ENCODE measurements at places on chromosomes 12 and 14.
A peak's percentile ranks its signal among the peaks of the same experiment; 100 is the strongest.

GRCh38 chr14:106185837-106186233, 659.5 kb downstream of the TMEM121 start:
- no peak for DNase-seq

GRCh38 chr12:69688471-69689427, 10.4 kb downstream of the BEST3 start:
- DNase-seq = peak; percentile 93

- DNase-seq = no peak
These were observed 10.4 kb downstream of the B4GALNT1 start for GRCh38 chr12:57622293-57623245.

- DNase-seq = no peak
These were observed 71.1 kb upstream of the SAV1 start for GRCh38 chr14:50739186-50739585.

- DNase-seq = no peak
These were observed 36.2 kb downstream of the ANAPC7 start for GRCh38 chr12:110367181-110367864.

- DNase-seq = no peak
These were observed 28.8 kb downstream of the CLEC1A start for GRCh38 chr12:10069976-10070375.

DNA sequence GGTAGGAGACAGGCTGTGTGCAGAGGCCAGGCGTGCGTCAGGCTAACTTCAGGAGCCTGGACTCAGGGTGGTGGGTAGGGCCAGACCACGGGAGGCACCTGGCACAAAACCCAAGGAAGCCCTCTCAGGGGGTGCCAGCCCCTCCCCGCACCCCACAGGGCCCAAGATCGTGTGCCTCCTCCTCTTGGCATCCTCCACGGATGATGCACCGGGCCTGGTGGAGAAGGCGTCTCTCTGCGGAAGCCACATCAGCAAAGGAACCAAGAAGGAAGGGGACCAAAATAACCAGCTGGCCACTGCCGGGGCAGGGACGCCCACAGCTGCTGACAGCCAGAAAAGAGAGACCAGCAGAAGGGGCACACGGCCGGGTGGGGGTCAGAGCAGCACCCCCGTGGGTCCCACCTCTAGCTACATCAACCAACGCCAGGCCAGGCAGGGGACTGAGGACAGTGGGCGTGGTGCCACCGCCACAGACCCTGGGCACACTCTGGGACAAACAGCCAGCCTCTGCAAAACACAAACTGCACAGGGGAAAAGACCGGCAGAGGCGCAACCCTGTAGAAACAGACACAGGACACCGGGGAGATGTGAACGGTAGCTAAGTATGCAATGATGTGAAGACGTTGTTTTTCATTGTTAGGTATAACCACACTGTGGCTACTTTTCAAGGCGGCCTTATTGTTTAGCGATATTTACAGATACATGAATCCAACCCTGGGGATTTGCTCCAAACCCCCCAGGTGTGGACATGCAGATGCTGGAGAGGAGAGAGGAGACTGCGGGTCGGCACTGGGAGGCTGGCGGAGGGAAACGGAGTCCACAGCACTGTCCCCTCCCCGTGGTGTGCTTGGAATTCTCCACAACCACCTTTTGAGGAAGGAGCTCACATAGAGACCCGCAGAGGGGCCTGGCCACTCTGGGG, 26.1 kb upstream of the C14orf180 start:
- no peak for DNase-seq

DNA sequence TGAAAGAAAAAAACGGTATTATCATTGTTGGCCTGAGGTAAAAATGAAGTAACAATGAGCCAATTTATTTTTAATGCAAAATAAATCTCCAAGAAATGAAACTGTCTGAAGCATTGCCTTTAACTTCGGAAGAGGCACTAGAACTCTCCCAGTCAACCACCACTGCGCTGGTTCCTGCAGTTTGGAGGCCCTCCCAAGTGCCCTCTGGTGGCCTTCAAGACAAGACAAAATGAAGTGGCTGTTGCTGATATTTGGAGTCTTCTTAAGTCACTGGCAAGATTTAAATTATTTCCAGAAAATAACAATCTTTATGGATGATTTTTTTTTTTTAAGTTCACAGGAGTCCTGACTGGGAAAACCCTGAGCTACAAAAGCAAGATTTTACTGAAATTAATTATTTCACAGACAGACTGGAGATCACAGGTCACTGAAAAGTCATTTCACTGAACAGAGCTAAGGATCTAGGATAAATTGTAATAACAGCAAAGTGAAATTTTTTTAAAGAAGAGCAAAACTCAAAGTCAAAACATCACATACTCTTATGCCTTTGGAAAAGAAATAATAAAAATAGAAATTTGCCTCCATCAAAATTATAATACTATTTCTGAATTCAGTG, 58.2 kb downstream of the DICER1 start:
- DNase-seq = peak; percentile 60

GRCh38 chr14:65200454-65200853, 98.1 kb upstream of the MAX start:
- no peak for DNase-seq

DNA sequence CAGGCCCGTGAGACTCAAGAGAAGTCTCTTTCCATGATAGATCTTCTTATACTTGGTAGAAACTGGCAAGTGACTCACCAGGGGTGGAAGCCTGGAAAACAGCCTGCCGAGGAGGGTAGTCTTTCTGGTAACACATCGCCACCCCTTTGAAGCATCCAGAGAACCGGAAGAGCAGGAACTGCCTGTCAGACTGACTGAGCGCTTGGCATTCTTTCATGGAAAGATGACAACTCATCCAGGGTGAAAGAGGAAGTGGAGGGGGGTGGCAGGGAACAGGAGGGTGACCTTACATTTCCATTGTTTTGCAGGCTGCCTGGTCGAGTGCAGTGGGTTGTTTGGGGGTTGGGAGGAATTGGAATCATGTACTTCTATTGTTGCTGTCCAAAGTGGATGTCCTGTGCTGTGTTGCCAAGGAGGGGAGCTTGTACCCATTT, 34.5 kb downstream of the PRKCH start:
- DNase-seq = peak; percentile 26

DNA sequence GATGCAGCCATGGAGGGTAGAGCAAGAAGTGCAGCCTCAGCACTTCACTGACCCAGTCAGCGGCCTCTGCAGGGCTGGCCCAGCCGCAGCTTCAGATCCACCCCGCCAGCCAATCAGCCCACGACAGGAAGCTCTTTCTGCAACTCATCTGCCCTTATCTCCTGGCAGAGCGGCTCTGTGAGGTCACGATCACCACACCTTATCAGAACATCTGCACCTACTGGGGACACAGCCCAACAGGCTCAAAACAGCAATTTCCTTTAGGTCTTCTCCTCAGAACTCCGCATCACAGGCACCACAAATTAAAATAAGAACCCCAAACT, 287.3 kb downstream of the BCL11B start:
- DNase-seq = no peak

GRCh38 chr12:50928392-50928791, 24.0 kb upstream of the HIGD1C start:
- no peak for DNase-seq

DNA sequence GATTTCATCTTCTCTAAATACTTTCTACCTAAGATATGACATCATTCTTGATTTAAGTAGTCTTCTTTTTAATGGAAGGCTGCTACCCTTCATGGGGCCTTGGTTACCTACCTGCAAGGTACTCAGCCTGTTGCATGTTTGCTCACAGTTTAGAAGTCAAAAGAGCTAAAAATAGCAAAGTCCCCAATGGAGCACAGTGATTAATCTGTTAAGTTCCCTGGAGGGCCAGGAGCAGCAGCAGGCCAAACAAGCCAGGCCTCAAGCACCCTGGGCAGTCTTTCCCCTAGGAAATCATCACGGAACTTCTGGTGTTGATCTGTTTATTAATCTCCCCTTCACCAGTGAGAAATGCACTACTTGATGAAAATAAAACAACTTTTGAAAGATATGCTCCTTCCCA, 24.0 kb upstream of the SLC8A3 start:
- DNase-seq = no peak

- DNase-seq = peak; percentile 38
These were observed 11.9 kb downstream of the NPAS3 start for GRCh38 chr14:32950584-32950983.

GRCh38 chr14:104518659-104519350, 60.8 kb upstream of the C14orf180 start:
- DNase-seq = no peak

GRCh38 chr14:53127832-53128231, 25.3 kb downstream of the DDHD1 start:
- DNase-seq = no peak

DNA sequence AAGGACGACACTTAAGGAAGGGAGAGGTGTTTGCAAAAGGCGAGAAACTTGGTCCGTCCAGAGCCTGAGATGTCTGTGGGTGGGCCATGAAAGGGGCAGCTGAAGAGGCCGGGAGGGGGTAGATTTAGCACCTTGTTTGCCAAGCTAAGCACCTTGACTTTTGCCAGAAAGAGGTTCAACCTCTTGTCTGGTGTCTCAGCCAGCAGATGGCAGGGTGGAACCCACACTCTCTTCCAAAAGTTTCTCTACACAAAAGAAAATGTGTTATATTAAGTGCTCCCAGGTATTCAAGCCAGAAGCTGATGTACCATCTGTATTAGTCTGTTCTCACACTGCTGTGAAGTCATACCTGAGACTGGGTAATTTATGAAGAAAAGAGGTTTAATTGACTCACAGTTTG, 69.9 kb downstream of the SUDS3 start:
- no peak for DNase-seq

- no peak for DNase-seq
These were observed 272 bp downstream of the TBX3 start for GRCh38 chr12:114683709-114684097.

DNA sequence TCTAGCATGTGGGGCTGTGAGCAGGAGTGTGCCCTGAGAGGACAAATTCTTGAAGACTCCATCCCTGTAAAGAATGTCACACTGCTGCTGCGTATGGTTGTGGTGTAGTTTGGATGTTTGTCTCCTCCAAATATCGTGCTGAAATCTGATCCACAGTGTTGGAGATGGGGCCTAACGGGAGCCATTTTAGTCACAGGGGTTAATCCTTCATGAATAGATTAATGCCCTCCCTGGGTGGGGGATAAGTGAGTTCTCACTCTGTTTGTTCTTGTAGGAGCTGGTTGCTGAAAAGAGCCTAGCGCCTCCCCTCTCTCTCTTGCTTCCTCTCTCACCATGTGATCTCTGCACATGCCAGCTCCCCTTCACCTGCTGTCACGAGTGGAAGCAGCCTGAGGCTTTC, 94.5 kb upstream of the VASH1 start:
- no peak for DNase-seq

GRCh38 chr12:43008953-43009845, 419.7 kb upstream of the PRICKLE1 start:
- no peak for DNase-seq

DNA sequence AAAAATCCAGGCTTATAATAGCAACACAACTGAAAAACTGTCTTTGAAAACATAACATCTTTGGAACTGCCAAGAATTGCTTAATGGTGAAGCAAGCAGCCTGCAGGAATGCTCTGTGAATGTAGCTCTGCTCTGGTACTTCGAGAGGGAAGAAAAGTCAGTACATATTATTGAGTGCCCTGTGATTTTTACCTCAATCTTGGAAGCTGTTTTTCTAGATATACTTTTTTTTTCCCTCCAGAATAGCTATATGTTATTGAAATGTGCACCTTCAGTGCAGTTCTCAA, 508.1 kb downstream of the PCNX1 start:
- peak; percentile 61 for DNase-seq

DNA sequence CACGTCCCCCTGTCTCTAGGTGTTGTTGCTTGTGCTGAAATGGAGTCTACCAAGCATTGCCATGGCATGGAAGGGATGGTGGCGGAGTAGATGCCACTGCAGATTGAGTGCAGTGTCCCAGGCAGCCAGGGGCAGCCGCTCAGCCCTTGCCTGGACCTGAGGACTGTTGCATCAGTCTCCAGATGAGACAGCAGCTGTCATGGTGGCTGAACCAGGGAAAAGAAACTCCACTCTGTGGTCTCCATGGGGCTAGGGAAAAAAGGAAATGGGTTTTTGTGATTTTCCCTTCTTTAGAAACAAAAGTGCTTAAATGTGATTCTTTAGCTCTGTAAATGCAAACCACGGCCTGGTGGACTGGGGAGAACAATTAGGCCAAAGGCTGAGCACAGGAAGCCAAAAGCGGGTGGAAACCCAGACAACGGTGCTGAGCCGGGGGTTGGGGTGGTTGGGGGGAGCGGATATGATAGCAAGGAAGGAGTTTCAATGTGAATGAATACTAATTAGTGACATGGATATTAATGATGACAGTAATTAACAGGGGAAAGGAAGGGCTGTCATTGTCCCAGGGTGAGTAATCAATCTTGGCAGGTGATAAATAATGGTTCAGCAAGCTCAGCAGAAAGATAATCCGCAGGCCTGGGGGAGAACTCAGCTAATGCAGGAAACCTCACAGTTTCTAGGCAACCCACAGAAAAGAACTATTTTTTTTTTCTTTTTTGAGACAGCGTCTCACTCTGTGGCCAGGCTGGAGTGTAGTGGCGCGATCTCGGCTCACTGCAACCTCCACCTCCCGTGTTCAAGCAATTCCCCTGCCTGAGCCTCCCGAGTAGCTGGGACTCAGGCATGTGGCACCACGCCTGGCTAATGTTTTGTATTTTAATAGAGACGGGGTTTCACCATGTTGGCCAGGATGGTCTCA, 442.6 kb downstream of the DPF3 start:
- peak; percentile 32 for DNase-seq

GRCh38 chr14:68961781-68962584, 17.1 kb downstream of the ACTN1 start:
- DNase-seq = peak; percentile 52

DNA sequence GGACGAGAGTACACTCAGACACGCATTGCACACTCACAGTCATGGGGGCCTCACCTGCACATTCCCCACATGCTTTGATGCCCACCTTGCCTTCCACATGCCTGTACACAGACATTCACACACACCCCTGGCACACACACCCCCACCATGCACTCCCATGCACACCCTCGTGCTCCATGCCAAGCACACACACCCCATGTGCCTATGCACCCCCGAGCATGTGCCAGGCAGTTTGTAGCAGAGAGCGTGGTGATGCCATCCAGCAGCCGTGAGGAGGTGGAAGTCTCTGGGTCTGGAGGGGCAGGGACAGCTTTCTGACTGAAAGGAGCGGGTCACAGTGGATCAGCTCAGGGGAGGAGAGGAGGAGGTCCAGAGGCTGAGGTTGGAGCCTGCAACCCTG, 10.7 kb upstream of the NXPH4 start:
- DNase-seq = no peak

DNA sequence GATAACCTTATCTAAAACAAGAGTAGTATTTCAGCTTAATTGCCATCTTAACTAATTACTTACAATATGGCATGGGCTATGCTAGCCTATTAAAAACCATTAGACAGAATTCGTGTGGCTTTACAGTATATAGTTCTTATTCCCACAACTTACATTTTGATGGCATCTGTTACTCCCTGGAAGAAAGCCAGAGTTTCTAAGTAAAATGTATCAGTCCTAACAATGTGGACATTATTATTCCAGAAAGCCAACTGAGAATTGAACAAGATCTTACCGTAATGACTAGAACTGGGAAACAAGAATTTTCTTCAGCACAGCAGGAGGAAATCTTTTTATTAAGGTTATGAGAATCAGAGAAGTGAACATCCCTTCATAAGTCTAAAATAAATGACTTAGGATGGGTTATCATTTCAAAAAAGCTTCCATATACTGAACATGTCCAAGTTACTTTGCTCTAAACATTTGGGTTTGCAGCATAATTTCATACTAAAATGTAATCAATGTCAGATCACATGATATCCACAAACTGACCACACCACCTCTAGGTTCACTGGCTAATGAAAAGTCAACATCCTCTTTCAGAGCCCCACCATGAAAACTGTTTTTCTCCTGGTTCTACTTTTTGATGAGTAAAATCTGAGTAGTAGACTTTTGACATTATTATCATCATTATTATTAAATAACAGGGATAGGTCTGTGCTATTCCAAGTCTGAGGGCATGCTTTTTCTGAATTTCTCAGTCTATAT, 179.7 kb downstream of the SSPN start:
- DNase-seq = peak; percentile 34
